ENCODE measurements at places on chromosomes 1 and 21.

DNA sequence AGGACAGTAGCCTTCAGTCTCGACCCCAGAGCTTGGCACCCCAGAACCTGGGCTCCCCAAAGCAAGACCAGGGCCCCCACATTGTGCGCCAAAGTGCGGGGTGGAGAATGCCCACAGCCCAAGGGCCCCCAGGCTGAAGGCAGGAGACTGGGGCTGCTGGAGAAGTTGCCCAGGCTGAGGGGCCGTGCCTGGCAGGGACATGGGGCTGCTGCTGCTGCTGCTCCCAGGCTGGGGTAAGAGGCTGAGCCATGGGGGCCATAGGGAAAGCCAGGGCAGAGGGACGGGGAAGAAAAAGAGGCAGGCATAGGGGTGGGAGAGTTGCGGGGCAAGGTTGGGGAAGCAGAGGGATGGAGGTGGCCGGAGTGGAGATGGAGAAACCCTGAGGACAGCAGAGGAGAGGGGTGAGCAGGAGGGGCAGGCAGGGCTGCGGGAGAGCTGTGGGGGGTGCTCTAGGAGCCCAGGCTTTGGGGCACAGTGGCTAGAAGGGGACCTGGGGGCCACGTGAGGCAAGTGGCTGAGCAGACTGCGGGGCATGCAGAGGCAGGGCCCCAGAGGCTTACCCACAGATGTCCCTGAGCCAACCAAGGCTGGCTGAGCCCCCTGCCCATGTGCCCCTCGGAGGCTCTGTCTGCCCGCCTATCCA, 18.9 kb downstream of the SLC27A3 start:
- DNase-seq, result no peak

GRCh38 chr21:44612029-44612486, at the start of gene KRTAP10-8:
Gene KRTAP10-8 (plus strand): TSS chr21:44612079. CDS start chr21:44612101, 22 bp downstream.
- DNase-seq, result no peak

DNA sequence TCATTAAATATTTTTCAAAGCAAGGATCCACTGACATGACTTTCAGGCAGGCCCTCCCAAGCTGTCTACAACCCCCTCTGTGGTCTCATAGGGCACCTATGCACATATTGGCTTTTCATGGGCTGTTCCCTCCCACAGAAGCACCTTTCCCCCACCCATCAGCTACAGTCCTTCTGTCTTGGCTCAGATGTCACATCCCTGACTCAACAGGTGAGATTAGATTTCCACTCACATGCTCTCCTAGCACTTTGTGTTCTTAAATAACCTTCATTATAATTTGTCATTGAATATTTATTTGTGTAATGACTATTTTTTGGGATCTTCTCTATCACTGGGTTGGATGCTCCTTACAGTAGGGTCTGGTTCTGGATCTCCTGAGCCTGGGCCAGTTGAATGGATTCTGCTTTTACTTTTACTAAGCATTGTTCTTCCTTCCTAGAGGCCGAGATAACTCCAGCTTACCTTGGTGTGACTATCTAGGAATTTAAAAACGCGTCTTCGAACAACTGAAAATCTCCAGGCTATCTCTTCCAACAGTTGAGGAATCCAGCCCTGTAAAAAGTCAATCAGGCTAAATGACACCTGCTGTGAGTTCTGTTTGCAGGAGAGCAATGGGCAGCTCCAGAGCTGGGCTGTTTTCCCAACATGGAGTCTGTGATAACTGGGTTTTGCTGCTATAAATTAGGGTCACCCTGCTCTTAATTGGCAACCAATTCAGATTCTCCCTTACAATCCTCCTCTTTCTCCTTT, 16.2 kb downstream of the ROR1 start:
- DNase-seq, result no peak

DNA sequence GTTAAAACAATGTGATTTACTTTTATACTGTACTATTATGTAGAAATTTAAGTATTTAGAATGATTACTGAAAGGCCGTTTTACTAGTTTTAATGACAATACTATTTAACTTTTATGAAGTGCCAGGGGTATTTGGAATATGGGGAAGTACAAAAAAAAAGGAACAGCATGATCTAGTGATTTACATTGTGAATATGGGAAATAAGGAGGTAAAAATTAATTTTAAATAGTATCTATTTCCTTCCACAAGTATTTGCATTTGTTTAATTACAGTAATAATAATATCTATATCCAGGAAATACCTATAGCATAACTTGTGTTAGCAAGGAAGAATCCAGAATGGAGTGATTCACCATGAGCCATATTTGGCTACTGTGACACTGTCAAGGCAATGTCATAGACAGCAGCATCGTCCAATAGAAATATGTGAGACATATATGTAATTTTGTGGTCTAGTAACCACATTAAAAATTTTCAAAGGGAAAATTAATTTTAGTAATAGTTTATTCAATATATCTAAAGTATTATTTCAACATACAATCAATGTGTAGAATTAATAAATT, 22.0 kb downstream of the CNST start:
- no peak for DNase-seq

DNA sequence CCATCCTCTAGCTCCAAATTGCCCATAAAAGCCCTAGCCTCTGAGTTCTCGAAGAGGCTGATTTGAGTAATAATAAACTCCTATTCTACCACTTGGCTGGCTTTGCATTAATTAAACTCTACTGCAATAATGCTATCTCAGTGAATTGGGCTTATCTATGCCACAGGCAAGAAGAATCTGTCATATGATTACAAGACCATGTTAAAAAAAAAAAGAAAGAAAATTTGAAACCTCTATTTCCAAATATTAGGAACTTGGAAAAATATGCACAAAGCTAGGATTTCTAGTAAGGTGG, 27.6 kb upstream of the SGIP1 start:
- DNase-seq, result no peak

GRCh38 chr21:29436650-29437049, 137.9 kb downstream of the BACH1 start:
- DNase-seq, result no peak

DNA sequence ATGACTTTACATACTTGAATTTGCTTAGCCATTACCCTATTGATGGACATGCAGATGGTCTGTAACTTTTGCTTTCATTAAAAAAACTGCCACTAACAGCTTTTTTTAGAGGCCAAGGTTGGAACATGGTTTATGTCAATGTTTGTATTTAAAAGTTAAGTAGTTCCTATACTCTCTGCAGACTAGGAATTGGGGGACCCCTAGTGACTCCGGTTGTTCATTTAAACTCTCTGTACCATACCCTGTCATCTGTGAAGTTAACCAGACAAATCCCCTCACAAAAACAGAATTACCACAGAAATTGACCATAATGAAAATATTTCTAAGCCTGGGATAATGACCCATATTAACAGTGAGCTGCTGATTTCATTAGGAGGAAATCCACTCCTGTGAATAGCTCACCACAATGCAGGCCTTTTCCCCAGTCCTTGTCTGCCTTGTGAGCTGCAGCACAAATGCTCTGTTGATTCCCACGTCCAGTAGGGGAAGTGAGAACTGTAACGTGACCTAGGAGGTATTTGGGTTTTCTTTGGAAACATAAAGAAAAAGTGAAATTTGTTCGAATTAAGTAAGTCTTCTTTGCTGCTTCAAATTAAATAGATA, 30.2 kb upstream of the CD101 start:
- no peak for DNase-seq

GRCh38 chr1:7373876-7374562, 397.1 kb upstream of the VAMP3 start:
- no peak for DNase-seq

Data from hematopoietic multipotent progenitor cell treated with erythropoietin and hydrocortisone succinate and interleukin-3 and kit ligand, for 6 days (in vitro differentiated cells).